Caki2 (cell line): ENCODE measurements at places on chromosomes 3 and 15.

DNA sequence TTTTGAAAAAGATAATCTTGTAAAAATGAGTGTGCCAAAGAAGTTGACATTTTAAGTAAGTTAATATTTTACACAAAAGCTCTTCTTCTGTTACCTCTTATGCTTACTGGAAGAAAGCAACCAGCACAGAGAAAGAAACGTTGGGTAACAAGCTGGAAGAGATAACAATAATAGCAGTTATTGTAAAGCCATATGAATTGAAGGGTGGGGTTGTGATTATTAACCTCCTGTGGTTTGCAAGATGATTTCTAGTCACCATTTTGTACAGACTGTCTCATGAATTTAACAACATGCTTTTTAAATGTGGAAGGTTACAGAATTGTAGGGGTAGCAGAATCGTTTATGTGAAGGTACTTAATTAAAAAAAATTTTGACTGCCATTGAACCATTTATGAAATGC is 9.2 kb downstream of the RAP2B start:
- DNase-seq: no peak

- no peak for DNase-seq
Measured at GRCh38 chr3:89402051-89402450, 294.6 kb downstream of the EPHA3 start.

DNA sequence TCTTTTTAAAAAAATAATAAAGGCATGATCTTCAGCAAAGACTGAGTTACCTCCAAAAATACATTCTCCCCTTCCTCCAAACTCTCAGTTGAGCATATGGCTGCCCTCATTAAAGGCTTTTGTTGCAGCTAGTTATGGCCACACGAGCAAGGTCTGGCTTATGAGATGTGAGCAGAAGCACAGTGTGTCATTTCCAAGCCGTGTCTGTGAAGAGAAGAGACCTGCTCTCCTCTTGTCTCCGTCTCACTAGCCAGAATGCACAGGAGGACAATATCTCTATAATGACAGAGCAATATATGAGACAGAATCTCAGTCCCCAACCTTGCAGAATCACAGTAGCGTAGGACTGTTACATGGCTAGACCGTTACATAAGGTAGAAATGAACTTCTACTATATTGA is 152.3 kb downstream of the MAGI1 start:
- no peak for DNase-seq

DNA sequence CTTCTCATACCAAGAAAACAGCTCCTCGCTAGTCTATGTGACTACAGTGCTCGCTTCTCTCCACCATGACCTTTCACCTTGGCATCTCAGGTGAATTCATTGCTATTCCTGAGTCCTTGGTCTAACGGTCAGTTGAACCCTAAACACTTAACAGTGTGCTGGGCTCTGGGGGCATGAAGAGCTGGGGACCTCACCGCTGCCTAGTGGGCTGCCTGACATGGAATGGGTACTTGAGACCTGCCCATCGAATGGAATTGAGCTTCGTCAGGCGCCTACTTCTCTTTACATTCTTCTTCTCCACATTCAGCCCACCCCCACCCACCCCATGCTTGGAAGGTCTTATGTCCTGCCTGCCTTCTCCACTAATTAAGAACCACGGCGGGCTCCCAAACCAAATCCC is 22.1 kb downstream of the BOC start:
- DNase-seq: no peak

DNA sequence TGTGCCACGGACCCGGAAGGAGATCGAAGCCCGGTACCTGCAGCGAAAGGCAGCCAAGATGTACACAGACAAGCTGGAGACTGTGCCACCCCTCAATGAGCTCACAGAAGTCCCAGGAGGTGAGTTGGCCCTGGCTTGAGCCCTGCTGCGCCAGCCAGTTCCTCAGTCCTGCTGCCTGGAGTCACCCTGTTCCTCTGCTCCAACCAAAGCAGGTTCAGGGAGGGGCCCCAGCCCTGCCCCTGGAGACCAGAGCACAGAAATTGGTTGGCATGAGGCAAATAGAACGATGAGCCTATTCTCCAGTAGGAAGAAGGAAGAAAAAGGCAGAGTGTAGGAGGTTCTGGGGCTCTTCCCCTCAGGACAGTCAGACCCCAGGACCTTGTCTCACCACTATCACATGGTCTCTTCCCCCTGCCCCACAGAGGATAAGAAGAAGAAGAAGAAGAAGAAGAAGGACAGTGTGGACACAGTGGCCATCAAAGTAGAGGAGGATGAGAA is 8.0 kb downstream of the TMIE start:
- DNase-seq: no peak

- DNase-seq: peak; percentile 46
Measured at GRCh38 chr15:51982013-51982769, 10.6 kb upstream of the LEO1 start.

GRCh38 chr15:90710436-90711027 is 6.6 kb upstream of the BLM start:
- no peak for DNase-seq

DNA sequence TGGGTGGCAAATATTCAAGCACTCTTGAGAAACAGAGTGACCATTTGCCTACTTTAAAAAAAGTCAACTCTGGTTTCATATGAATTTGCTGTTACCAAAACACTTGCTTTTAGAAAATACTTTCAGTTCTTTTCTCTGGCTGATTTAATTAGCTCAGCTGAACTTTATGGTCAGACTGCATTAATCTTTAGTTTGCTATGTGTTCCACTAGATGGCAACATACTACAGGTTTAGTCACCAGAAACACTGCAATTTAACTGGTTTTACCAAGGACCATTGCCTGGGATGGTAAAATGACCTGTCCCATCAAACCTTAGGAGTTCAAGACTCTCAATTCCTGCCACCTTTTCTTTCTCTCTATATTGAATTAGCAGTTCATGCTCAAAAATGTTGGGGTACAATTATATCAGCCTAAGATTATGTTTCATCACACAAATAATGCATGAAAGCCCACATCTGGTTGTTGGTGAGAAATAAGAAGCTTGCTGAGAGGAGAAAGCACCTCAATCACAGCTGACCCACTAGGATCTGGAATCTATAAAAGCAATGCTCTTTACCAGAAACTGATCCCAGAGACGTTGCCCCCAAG is 14.2 kb downstream of the EIF4E3 start:
- DNase-seq: no peak

DNA sequence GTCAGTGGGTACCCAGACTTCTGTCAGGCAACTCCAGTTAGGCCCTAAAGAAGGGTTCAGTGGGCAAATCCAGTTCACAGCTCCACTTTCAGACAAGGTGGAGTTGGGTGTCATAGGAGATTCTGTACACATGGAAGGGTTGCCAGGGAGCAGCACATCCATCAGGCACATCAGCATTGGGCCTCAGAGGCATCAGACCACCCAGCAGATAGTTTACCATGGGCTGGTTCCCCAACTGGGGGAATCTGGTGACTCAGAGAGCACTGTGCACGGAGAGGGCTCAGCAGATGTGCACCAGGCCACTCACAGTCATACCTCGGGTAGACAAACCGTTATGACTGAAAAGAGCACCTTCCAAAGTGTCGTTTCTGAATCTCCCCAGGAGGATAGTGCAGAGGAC is 27.2 kb downstream of the SYNM start:
- no peak for DNase-seq

- no peak for DNase-seq
Measured at GRCh38 chr3:128100638-128101037, 23.0 kb downstream of the RUVBL1 start.

GRCh38 chr15:44188795-44189194 is 6.3 kb downstream of the FRMD5 start:
- DNase-seq: no peak

DNA sequence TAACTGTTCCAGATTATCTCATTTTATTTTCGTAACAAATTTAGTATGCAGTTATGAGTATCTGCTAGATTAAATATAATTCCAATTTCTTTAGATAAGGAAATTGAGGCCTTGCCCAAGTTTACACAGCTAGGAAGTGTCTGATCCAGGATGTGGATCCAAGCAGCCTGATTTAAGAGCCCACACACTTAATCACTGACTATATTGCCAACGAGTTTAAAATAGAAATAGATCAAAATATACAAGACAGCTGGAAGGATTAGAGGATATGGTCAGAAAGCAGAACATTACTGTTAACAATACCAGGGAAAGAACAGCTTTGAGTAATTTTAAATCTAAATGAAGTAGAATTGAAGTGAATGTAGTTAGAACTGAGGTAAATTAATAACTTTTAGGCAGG is 215.2 kb downstream of the C3orf38 start:
- no peak for DNase-seq

GRCh38 chr3:136414476-136414875 is 164.3 kb downstream of the PCCB start:
- no peak for DNase-seq

- no peak for DNase-seq
Measured at GRCh38 chr3:12875857-12876836, 34.8 kb upstream of the RPL32 start.

DNA sequence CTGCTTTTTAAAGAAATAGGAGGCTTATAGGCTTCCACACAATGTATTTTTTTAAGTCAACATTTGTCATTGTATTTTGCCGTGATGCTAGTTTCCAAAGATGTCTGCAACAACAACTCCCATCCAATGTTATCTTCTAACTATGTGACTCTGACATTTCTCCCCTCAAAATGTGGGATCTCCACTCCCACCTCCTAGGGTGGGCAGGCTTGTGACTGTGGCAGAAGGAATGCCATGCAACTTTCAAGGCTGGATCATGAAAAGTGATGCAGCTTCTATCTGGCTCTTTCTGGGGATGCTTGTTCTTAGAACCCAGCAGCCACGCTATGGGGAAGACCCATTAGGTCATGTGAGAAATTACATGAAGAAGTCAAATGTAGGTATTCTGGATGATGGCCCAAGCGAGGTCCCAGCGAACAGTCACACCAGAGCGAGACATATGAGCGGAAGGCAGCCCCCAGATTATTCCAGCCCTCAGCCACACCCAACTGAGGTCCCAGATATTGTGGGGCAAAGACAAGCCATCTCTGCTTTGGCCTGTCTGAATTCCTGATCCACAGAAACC is 124.3 kb downstream of the BDH1 start:
- DNase-seq: no peak
